CD4-positive, alpha-beta T cell treated with Interleukin-1 beta for 1 hour (primary cell): ENCODE measurements at places on chromosomes 12 and 14.

- DNase-seq = no peak
Measured at GRCh38 chr12:53739214-53740129, 12.2 kb upstream of the CALCOCO1 start.

- no peak for DNase-seq
Measured at GRCh38 chr12:6369916-6370575, 5.3 kb downstream of the SCNN1A start.

GRCh38 chr14:43306053-43306452 lies 1201.0 kb downstream of the FSCB start:
- no peak for DNase-seq

- no peak for DNase-seq
Measured at GRCh38 chr12:113804961-113805600, 161.0 kb downstream of the RBM19 start.

GRCh38 chr14:98138666-98139065 lies 1133.3 kb downstream of the BCL11B start:
- peak; percentile 84 for DNase-seq

- DNase-seq = peak; percentile 35
Measured at GRCh38 chr12:122161682-122162081, 12.3 kb downstream of the IL31 start.

- no peak for DNase-seq
Measured at GRCh38 chr12:56877195-56878009, 56.8 kb downstream of the SDR9C7 start.

DNA sequence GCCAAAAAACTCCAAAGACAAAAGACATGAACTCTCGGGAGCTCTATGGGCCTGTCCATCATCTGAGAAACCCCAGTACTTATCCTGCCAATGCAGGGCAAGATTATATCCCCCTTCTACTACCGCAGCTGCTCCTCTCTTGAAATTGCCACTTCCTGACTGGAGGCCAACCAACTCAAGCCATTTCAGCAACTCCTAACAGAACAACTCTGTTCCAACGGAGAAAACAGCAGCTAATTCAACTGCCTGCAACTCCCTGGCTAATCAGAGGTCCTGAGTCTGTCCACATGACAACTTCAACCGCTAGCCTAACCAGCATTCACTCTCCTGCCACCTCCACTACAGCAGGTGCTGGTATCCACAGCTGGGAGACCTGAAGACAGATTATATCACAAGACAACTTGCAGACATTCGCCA lies 24.1 kb downstream of the CEP83 start:
- no peak for DNase-seq

- no peak for DNase-seq
Measured at GRCh38 chr12:70824511-70824910, 96.0 kb downstream of the PTPRR start.

- DNase-seq = no peak
Measured at GRCh38 chr14:94483071-94483451, 7.1 kb upstream of the SERPINA9 start.

DNA sequence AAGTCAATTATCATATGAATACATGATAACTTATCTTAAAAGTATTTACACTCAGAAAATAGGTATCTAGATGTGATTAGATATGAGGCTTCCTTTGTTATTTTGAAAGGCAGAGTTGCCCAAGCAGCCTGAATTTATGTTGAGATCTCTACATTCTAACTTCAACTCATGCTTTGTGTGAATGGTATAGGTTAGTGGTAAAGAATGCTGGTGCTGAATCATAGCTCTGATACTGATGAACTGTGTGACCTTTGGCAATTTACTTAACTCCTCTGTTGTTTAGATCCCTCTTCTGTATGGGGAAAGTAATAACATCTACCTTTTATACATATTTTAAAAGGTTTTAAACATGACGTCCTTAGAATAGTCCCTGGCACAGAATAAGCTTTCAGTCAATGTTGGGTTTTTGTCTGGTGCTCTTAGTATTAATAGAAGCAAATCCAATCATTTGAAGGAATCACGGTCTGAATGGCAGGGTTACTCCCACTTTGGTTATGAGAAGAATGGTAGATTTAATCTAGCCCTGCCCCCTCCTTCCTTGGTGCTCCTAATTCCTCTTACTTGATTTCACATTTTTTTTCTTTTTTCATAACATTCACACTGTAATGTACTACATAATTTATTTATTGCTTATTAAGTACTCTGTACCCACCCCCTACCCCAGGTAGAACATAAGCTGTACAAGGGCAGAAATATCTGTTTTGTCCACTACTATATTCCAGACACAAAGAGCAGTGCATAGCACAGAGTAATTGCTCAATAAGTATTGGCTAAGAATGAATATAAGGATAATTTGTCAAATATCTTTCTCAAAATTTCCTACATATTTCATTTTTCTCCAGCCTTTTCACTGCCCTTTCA lies 203.3 kb upstream of the KRR1 start:
- DNase-seq = no peak

DNA sequence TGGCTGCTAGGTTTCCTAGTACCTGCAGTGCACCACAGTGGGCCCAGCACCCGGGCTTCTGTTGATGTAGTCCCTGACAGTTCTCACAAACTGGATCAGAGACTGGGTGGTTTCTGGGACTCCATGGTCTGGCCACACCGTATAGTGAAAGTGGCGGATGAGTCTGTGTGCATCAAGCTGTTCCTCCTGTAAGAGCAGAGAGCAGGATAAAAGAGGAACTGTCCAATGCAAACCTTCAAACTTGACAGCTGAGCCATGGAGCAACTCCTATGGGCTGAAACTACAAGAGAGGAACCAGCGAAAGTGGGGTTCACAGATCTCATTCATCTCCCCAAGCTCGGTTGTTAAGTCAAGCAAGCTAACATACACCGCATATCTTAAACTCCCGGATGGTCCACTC lies 102.8 kb downstream of the PTPRB start:
- no peak for DNase-seq

GRCh38 chr14:35992816-35993683 lies 166.9 kb downstream of the BRMS1L start:
- DNase-seq = no peak
